Activated CD8-positive, alpha-beta memory T cell treated with anti-CD3 and anti-CD28 coated beads, Interleukin-2, amount 50 U/mL, for 48 hours (primary cell): ENCODE measurements at places on chromosomes 2 and 18.

DNA sequence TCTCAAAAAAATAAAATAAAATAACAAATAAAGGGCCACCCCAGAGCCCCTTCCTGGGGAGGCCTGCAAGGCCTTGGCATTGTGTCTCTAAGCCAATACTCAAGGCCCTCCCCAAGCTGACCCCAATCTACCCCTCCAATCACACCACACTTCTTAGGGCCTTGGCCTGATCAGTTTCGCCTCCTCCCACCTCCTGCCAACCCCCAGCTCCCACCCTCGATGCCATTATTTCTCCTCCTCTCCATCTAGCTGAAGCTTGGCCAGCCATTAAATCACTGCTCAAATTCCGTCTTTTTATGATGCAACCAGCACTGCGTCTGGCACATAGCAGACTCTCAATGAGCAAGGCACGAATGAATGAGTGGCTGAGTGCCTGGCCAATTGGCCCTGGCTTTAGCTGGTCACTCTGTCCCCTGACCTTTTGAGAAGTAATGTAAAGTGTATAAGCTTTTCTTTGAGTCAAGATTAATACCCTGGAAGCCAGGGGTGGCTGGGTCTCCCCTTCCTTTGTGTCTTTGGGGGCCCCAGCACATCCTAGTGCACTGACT lies 55.9 kb downstream of the SMAD7 start:
- no peak for DNase-seq

GRCh38 chr2:53130441-53130943 lies 637.1 kb upstream of the CHAC2 start:
- no peak for DNase-seq

- no peak for DNase-seq
Measured at GRCh38 chr2:127348426-127349000, 39.3 kb downstream of the MAP3K2 start.

- no peak for DNase-seq
Measured at GRCh38 chr2:217045700-217046475, 186.0 kb upstream of the TNP1 start.

GRCh38 chr2:172179045-172179701 lies 76.5 kb upstream of the DLX2 start:
- no peak for DNase-seq

GRCh38 chr2:159243529-159243928 lies 43.0 kb downstream of the WDSUB1 start:
- no peak for DNase-seq

GRCh38 chr2:131419441-131419840 lies 55.5 kb upstream of the RAB6D start:
- DNase-seq = no peak

DNA sequence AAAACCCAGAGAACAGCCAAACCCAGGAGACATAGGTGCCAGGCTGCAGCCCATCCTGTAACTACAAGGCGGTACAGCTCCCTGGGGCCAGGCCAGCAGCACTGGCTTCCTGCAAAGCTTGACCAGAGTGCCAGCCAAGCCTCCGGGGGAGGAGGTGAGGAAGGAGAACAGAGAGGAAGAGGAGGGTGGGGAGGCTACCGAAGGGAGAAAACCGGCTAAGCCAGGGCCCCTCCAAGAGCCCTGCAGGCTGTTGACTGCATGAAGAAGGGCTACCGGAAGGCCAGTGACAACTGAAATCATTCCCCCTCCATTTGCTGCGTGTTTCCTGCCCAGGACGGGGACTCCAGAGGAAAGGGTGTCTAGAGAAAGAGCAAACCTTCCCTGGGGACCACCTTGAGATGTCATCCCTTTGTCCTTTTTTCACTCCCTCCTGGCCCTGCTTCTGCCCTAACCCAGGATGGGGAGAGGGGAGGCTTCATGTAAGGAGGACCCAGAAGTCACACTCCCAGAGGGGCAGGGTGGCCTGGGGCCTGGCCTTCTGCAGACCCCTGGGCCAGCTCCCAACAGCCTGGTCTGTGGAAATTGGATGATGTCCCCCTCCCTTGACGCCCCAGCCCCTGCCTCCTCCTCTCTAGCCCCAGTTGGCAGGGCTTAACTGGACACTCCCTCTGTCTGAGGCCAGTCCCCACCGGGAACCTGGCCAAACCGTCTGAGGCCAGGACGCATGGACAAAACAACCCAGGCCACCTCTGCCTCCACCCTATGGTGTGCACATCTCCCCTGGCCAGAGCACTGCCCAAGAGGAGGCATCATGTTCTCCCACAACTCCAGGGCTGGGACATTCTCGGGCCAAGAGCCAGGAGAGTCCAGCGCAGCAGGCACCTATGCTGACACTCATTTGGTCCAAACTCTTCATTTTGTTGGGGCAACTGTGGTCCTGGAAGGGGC lies 207.8 kb downstream of the CYP26B1 start:
- DNase-seq = no peak

DNA sequence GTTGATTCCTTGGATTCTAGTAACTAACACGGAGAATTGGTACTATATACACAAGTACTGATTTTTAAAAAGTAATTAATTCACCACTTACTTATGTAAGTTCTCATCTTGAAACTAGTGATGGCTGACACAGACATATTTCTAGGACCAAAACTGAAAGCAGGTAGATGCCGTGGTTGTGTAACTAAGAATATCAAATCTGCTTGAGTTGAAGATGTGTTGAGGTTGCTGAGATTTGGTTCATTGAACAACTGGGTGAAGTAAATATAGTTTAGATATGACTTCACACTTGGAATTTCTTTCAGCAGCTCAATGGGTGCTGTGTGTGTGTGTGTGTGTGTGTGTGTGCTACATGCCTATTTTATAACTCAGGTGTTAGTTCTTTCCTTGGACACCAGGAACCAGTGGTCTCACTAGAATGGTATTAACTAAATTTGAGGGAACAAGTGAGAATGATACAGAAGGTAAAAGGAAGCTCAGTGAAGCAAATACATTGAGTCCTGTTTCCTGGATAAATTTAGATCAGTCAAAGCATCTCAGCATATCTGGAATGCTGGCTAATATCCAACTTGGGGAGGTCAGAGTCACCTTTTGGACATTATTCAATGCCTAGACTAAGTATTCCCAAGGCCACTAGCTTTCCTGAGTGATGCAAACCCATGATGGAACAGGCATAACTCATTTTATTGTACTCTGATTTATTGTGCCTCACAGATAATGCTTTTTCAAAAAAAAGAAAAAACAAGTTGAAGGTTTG lies 110.7 kb upstream of the ZEB2 start:
- no peak for DNase-seq

DNA sequence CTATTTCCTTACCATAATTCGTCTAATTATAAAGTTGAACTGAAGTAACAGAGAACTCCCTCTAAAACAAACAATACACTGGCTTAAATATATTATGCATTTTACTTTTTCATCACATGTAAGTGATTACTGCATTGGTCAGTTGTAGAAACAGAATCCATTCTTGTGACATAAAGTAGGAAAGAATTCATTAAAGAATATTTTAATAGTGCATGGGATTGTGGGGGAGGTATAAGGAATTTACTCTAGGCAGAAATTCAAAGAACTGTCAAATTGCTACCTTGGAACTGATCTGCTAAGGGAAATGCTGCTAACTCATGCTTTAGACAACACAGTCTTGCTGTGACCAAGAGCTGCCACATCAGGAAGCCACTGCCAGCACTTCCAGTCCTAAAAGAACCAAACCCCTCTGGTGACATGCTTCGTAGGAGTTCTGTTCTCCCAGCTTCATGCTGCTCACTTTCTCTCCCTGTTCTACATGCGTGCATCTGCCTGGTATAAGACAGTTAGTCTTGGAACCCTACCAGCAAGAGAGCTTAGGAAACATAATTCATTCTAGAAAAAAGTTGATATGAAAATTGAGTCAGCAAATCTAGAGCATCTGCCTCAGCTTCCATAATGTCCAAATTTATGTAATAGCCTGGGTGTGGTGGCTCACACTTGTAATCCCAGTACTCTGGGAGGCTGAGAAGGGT lies 1137.6 kb upstream of the NXPH2 start:
- DNase-seq = no peak

GRCh38 chr2:40193670-40194026 lies 258.2 kb downstream of the SLC8A1 start:
- no peak for DNase-seq

DNA sequence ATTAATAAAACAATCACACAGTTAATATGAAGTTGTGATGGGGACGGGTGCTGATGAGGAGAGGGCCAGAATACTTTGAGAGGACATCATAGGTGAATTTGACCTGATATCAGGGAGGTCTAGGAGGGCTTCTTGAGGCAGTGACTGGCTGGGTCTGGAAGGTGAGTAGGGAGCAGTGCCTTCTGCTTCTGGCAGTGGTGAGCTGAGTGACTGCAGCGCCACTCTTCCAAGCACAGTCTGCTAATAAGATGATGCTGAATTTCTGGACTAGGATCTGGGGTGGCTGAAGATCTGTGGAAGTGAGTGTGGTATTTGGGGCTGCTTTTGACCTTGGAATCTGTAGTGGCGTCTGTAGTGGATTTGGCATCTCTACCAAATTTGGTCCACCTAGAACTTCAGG lies 5.5 kb downstream of the DGKD start:
- peak; percentile 40 for DNase-seq

GRCh38 chr2:173658946-173659371 lies 304.3 kb downstream of the CDCA7 start:
- DNase-seq = no peak

DNA sequence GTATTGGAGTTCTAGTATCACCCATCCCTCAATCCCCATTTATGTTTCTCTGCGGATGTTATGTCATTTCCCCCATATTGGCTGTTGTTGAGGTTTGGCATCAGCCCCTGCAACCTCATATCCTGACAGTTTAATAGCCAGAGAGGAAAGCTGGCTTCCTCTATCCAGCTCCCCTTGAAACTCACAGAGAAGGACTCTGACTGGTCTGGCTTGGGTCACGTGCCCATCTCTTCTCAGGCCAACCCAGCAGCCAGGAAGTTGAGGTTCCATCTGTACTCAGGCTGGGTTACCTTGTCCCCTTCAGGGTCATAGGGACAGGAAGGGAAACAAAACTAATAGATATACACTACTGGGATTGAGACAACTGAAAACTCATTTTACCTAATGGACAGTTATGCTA lies 148.0 kb upstream of the SLC14A2 start:
- no peak for DNase-seq
